ENCODE measurements at places on chromosomes 1 and 21.

- no peak for DNase-seq
Observed at GRCh38 chr1:54161495-54162168, 8.8 kb upstream of the CDCP2 start.

DNA sequence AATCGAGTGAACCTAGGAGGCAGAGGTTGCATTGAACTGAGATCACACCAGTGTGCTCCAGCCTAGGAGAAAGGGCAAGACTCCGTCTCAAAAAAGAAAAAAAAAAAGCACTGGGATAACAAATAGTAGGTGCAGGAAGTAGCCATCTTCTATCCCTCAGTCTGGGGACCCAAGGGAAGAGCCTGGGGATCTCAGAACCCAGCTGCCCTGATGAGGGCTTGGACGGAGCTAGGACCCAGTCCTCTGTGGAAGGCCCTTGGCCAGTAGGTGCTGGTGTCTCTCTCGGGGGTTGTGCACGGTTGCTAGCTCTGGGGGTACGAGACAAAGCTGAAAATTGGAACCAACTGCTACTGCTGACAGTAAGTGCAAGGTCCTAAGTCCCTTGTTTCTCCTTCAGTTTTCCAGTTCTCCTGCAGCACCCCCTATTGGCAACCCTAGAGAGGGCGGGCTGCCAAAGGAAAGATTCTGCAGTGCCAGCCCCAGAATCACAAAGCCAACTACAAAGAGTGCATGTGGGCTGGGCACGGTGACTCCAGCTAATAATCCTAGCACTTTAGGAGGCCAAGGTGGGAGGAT lies 57.6 kb upstream of the KIF1B start:
- peak; percentile 59 for DNase-seq

GRCh38 chr1:73604739-73605138 lies 593.2 kb downstream of the LRRIQ3 start:
- no peak for DNase-seq

DNA sequence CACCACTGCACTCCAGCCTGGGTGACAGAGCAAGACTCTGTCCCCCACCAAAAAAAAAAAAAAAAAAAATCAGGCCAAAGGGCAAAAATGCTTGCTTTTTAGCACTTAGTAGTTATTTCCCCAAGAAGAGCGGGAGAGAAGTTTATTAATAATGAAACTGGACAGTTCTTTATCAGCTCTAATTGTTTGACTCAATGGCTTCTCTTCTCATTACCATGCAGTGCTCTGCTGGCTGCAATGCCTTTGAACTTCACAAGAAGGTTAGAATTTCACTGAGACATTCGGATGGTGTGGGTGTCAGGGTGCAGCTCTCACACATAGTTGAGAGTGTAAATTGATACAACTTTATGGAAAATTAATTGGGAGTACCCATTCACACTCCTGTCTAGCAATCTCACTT lies 63.7 kb downstream of the EDARADD start:
- DNase-seq, result no peak

DNA sequence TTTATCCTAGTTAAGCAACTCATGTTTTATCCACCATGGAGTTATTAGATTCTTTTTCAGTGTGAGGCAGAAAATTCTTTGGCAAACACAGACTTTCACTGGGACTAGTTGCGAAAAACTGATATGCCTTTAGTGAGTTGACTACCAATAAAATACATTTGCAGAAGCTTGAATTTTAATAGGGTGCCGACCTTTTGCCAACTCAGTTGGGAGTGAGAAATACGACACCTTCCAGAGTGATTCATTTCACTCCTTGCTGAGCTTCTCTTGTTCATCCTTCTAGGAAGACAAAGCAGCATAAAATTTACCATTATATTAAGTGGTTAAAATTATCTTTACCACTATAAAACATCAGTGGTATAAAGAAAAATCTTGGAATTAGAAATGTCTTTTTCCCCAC lies 1.2 kb upstream of the KRTAP23-1 start:
- DNase-seq, result no peak

- DNase-seq, result no peak
Observed at GRCh38 chr1:68151690-68152089, 80.6 kb downstream of the WLS start.

- DNase-seq, result no peak
Observed at GRCh38 chr21:33674226-33674625, 31.9 kb downstream of the ITSN1 start.

GRCh38 chr1:27431601-27431940 lies 39.1 kb downstream of the GPR3 start:
- no peak for DNase-seq

DNA sequence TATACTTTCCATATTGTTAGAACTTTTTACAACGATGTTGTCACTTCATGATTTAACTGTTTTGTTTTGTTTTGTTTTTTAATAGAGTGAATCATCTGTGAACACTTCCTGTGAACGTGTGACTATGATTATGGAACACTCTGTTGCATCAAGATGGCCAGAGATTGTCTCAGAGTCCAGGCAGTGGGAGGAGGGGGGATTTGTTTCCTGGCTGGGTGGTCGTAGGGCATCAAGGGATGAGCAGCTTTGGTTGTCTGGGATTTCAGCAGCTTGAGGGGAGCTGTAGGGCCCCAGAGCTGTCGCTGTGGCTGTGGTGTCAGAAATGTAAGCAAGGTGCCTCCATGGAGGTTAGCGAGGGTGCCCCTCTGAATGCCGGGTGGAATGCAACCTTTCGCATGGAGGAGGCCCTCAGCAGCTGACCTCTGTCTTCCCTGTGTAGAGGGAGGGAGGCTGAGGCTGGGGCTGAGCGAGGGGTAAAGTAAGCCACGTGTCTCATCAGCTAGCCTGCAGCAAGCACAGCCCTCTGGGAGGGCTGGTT lies 21.4 kb downstream of the NEK2 start:
- no peak for DNase-seq

- no peak for DNase-seq
Observed at GRCh38 chr21:29738730-29739129, 201.1 kb downstream of the GRIK1 start.

DNA sequence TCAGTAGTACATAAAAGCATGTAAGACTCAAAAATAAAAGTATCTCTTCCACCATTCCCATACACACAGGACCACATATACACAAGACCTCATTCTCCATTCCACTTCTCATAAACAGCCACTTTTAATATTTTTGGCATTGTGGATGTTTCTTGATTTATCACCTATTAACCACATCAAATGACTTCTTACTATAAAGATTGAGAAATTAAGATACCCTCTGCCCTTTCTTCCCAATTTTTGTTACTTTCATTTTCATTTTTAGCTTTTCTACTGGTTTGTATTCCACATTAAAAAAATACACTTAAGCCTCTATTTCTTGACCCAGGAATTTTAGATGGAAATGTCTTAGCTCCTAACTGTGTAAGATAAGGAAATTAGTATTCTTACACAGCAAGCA lies 22.8 kb downstream of the AKT3 start:
- DNase-seq, result no peak

DNA sequence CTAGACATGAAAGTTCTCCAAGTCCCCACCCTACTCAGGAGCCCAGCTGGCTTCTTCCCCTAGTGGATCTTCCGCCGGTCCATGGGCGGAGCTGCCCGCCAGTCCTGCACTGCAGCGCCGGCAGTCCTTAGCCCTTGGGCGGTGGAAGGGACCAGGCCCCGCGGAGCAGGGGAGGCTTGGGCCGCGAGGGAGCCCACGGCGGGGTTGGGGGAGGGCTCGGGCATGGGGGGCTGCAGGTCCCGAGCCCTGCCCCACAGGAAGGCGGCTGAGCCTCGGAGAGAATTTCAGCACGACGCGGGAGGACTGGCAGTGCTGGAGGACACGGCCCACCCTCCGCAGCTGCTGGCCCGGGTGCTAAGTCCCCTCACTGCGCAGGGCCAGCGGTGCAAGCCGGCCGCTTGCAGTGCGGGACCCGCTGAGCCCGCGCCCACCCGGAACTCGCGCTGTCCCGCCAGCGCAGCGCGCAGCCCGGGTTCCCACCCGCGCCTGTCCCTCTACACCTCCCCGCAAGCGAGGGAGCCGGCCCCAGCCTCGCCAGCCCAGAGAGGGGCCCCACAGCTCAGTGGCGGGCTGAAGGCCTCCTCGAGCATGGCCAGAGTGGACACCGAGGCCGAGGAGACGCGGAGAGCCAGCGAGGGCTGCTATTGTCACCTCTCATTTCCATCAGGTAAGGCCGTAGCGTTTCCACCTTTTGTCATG lies 1398.6 kb downstream of the MRPL39 start:
- DNase-seq, result no peak

- no peak for DNase-seq
Observed at GRCh38 chr21:37005548-37006485, 685 bp upstream of the RIPPLY3 start.

GRCh38 chr1:237795558-237795957 lies 95.2 kb downstream of the ZP4 start:
- DNase-seq, result no peak

GRCh38 chr1:64440183-64440826 lies 29.6 kb upstream of the CACHD1 start:
- no peak for DNase-seq

DNA sequence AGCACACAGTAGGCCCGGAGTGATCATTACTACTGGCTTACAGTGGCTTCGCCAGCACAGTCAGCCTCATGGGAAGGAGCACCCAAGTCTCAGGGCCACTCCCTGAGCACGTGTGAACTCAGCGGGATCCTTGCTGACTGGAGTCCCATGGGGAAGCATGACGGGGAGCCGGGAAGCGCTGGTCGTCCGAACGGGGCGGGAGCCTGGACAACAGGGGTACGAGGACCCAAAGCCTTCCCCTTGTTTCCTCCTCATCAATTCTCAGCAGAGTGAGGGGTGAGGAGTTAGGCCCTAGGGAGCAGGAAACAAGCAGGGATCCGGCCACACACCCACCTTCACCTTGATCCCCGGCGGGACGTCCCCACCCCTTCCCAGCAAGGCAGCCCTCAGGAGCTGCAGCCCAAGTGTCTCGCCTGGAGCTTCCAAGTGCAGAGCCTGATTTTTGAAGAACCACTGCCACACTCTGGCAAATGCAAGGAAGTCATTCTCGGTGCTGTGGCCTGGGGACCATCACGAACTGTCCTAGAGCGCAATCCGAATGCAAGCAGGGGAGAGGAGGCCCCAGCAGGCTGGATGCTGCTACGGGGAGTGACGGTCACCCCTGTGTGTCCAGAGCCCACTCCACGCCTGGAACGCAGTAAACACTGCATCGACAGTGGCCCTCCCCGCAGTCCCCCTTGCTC lies 35.5 kb downstream of the TOMM20 start:
- DNase-seq, result peak; percentile 69

GRCh38 chr1:230636575-230637148 lies 5.6 kb upstream of the COG2 start:
- DNase-seq, result no peak

- no peak for DNase-seq
Observed at GRCh38 chr1:36396359-36396758, 1.3 kb downstream of the LSM10 start.

- peak; percentile 63 for DNase-seq
Observed at GRCh38 chr1:1881727-1882126, 9.2 kb downstream of the GNB1 start.

- no peak for DNase-seq
Observed at GRCh38 chr1:185042737-185043136, 2.6 kb upstream of the RNF2 start.

DNA sequence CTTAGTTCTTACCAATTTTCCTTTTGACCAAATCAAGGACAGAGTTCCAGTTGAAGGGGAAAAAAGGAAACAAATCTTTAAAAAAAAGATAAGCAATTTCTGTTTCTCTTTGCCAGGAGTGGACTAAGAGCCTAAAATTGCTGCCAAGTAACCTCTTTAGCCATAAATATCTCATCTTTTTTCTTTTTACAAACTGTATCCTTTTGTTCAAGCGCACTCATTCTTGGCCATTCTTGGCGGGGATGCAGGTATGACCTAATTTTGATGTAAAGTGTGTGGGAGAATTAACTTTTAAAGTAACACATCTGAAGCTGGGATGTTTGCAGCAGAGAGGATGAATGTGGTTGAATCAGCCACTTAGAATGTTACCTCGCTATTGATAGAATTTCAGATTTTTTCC lies 13.4 kb upstream of the KIF1B start:
- no peak for DNase-seq

GRCh38 chr1:37593726-37594125 lies 2.0 kb downstream of the GNL2 start:
- DNase-seq, result no peak

GRCh38 chr1:61570191-61570590 lies 154.8 kb downstream of the TM2D1 start:
- no peak for DNase-seq
